T-cell (primary cell): ENCODE measurements at places on chromosomes 7 and 10. TPM values are rescaled to one million over a fixed set of nuclear protein-coding genes. Genes with fewer than 3 reads are reported as not detected.

- no peaks in the 10 kb centered on the region for H3K27me3 ChIP-seq
- H3K27ac ChIP-seq = no peak overlapping the region
These were observed 122.2 kb upstream of the LRGUK start for GRCh38 chr7:134004829-134005505.

- H3K27ac ChIP-seq = no peak overlapping the region
- H3K27me3 ChIP-seq = no peaks in the 10 kb centered on the region
- no peaks in the 10 kb centered on the region for H3K36me3 ChIP-seq
- no peak for DNase-seq
- no peaks in the 10 kb centered on the region for H3K4me1 ChIP-seq
- no peak overlapping the region for H3K4me3 ChIP-seq
These were observed 69.1 kb downstream of the MEST start for GRCh38 chr7:130560972-130561371.

Gene ZNF92
- total RNA-seq = 17.9 TPM

GRCh38 chr7:110507832-110508231 is 583.1 kb upstream of the LRRN3 start:
- H3K4me1 ChIP-seq = no peaks in the 10 kb centered on the region
- no peaks in the 10 kb centered on the region for H3K36me3 ChIP-seq
- H3K27me3 ChIP-seq = no peaks in the 10 kb centered on the region
- DNase-seq = no peak
- H3K27ac ChIP-seq = no peak overlapping the region
- no peak overlapping the region for H3K4me3 ChIP-seq

DNA sequence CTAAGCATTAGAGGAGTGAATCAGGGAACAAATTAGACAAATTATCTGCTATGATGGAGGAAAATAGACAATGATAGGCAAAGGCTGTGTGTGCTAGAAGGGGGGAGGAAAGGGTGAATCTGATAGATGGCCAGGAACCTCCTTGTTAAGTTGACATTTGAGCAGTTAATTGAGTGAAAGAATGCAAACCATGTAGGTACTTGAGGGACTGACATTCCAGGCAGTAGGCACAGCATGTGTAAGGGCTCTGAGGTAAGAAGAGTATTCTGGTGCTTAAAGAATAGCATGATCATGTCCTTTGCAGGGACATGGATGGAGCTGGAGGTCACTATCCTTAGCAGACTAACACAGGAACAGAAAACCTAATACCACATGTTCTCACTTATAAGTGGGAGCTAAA is 48.6 kb upstream of the TES start:
- no peak overlapping the region for H3K27ac ChIP-seq
- DNase-seq = no peak
- H3K27me3 ChIP-seq = no peaks in the 10 kb centered on the region
- H3K4me3 ChIP-seq = no peak overlapping the region

DNA sequence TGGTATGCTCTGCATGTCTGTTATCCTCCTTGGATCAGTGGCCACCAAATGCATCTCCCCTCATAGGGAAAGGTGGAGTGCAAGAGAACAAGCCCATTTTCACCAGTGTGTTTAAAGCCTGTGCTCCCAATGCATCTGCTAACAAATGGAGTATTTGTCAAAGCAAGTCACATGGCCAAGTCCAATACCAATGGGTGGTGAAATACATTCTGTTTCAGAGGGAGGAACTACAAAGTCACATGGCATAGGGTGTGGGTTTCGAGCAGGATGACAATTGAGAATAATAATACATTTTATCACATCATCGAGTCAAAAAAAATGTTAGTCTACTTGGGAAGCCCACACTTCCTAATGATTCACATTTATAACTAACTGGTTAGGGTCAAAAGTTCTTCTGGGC is 62.7 kb downstream of the SUGCT start:
- no peaks in the 10 kb centered on the region for H3K36me3 ChIP-seq
- no peaks in the 10 kb centered on the region for H3K4me1 ChIP-seq
- H3K27me3 ChIP-seq = no peaks in the 10 kb centered on the region

DNA sequence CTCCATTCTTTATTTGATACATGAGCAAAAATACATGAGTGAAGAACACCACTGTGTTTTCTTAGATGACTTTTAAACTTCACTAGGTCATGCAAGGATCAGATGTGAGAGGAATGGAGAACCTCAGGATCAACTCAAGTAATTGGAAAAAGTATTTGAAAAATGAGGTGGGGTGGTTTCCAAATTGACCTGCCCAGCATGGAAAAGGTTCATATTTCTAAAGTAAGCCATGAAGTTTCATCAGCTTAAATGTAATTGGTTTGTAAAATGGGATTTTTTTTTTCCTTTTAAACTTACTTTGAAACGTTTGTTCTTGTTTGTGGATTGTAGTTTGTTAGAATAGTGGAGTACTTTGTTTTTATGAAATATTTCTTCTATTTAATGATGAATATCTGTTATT is 134.8 kb downstream of the MLLT10 start:
- no peak overlapping the region for H3K4me3 ChIP-seq
- no peaks in the 10 kb centered on the region for H3K4me1 ChIP-seq
- no peaks in the 10 kb centered on the region for H3K27me3 ChIP-seq
- DNase-seq = no peak
